ENCODE measurements at places on chromosomes 1 and 21.

- no peak for DNase-seq
These were observed 7.3 kb downstream of the IER5 start for GRCh38 chr1:181095763-181096184.

DNA sequence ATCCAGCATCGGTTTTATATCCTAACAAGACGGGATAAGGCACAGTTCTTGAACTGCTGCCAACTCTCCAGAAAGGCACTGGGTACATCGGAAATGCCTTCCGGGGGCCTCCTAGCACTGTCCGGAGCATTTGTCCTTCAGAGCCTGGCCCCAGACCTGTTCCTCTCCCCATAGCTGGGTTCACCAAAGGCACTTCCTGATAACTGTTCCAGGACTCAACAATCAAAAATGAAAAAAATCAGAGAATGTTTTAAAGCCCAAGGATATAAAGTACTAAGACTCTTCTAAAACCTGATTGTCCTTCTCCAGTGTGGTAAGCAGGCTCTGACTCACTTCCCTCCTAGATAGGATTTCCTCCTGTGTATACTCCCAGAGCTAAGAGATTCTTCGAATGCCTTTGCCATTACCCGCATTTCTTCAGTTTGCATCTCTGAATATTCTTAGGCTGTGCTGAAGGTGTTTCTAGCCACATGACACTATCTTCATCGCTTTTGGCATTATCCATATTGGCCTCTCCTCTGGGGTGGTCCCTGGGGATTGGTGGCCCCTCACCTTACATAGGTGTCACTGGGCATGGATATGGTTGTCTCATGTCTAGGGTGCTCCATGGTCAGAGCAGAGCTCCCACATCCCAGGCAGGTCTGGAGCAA is 112.9 kb downstream of the ZBTB18 start:
- DNase-seq, result peak; percentile 34

- no peak for DNase-seq
These were observed 635.2 kb downstream of the SMYD3 start for GRCh38 chr1:245871915-245872314.

- DNase-seq, result no peak
These were observed 13.9 kb upstream of the FYB2 start for GRCh38 chr1:56833088-56833487.

DNA sequence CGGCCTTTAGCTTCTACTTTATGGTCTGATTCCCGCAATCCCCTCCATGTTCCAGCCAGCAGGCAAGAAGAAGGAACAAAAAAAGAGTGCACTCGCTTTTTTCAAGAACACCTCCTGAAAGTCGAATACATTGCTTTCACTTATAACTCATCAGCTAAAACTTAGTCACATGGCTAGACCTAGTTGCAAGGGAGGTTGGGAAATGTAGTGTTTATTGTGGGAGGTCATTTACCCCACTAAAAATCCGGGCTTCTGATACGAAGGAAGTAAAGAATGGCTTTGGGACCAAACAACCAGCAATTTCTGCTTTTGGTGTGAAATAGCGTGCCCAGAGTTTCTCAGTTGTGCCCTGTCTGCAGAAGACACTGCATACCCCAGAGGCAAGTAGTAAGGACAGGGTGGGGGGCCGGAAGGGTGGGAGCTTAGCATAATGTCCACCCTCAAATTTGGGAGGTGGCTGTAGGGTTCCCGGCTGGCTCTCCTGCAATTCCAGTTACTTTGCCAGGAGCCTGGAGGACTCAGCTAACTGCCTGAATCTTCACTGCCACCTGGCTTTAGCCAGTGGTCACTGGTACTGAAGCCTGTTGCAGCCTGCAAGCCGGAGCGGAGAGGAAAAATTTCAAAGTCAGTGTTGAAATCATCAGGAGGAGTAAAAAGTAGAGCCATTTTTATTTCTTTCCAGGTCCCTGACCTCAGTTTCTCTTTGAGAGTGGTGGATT is 57.7 kb upstream of the F3 start:
- no peak for DNase-seq

DNA sequence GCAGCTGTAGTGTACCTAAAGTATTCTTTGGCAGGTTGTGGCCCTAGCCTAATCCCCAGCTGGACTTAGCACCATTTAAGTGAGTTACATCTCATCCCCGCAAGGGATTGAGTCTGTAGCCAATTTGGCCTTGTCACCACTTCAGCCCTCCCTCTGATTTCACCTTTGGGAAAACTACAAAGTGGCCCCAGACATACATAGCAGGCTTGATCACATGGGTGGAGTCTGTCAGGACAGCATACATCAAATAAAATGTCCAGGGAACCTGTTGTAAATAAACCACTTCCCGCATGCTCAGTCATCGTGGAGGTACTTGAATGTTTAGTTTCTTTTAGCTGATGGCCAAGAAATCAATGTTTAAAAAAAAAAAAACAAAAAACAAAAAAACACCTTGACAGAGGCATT is 142.5 kb downstream of the DHRS3 start:
- peak; percentile 63 for DNase-seq

- no peak for DNase-seq
These were observed 177.0 kb downstream of the HS2ST1 start for GRCh38 chr1:87091425-87091824.

GRCh38 chr1:184075055-184076029 is 23.8 kb downstream of the TSEN15 start:
- DNase-seq, result no peak

- DNase-seq, result no peak
These were observed 50.4 kb downstream of the RHOU start for GRCh38 chr1:228785366-228786330.

DNA sequence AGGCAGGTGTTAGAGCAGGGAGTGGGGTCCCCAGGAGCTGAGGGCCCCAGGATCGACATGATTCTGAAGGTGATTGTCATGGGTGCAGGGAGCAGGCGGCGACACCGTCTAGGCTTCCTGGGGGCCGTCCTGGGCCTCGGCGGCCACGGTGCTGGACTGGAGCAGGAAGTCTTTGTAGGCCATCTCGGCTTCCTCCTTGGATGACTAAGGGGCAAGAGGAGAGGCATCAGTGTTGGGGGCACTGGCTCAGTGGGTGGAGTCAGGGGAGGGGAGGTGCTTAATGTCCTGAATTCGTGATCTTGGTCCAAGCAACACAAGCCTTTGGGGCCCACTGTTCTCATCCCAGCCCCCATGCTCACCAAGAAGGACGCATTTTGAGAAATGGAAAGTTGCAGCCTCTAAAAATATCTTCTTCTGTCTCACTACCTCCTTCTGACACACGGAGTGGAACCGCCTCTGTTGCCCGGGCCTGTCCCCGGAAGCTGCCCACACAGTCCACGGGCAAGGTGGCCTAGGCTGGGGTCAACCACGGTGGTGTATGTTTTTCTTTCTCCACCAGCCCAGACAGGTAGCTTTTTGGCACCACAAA is 8.6 kb upstream of the FCMR start:
- no peak for DNase-seq

DNA sequence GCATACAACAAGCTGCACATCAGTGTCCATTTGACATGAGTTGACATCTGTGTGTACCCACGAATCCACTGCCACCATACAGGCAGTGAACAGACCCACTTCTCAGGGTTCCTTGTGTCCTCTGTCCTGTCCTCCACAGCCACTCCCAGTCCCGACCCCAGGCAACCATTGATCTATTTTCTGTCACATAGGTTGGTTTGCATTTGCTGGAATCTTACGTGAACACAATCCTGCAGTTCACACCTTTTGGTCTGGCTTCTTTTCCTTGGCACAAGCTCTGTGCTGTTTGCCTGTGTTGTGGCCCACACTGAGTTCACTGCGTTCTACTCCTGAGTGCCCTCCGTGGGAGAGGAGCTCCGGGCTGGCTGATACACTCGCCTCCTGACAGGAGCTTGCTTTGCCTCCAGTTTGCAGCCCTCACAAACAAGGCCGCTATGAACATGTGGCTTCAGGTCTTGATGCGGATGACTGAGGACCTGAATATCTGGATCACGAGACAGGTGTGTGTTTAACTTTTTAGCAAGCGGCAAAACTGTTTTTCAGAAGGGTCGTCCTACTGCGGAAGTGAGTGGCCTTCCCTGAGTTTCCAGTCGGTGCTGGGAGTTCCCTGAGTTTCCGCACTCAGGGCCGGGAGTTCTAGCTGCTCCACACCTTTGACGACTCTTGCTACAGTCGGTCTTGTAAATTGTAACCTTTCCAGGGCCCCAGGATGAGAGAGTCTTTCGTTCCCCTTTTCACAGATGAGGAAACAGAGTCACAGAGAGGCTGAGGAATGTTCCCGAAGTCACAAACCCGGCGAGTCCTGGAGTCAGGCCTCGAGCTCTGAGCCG is 13.0 kb upstream of the COL18A1 start:
- DNase-seq, result peak; percentile 10

DNA sequence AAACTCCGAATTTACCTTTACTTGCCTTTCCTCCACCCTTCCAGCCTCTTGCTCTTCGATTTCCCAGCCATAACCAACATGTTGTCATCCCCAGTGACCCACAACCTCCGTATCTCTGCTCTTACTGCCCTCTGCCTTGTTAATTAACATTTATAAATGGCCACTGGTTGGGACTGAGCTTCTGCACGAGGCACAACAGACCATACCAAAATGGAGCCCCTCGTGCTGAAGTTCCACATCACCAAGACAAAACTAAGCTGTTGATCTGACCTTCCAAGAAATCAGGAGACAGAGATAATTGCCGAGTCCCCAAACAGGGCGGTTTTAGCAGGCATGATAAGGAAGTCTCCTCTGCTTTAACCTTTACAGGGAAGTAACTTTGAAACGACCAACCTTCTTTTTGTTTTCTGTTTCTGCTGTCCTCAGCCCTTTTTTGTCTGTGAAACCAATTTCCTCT is 71.9 kb downstream of the NMNAT2 start:
- DNase-seq, result no peak

DNA sequence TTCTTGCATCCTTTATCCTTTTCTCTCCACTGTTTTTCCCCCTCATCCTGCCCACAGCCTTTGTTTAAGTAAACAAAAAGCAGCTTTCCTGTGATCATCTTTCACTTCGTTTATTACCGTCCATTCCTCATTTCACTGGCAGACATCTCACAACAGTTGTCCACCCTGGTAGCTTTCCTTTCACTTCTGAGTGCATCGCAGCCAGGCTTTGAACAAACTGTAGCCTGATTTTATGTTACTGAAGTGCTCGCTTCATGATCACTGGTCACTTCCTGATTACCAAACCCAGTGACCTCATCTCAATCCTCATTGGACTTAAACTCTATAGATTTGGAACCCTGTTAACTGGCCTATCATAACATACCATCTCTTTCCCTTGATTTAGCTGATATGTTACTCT is 67.7 kb downstream of the SDCCAG8 start:
- no peak for DNase-seq

DNA sequence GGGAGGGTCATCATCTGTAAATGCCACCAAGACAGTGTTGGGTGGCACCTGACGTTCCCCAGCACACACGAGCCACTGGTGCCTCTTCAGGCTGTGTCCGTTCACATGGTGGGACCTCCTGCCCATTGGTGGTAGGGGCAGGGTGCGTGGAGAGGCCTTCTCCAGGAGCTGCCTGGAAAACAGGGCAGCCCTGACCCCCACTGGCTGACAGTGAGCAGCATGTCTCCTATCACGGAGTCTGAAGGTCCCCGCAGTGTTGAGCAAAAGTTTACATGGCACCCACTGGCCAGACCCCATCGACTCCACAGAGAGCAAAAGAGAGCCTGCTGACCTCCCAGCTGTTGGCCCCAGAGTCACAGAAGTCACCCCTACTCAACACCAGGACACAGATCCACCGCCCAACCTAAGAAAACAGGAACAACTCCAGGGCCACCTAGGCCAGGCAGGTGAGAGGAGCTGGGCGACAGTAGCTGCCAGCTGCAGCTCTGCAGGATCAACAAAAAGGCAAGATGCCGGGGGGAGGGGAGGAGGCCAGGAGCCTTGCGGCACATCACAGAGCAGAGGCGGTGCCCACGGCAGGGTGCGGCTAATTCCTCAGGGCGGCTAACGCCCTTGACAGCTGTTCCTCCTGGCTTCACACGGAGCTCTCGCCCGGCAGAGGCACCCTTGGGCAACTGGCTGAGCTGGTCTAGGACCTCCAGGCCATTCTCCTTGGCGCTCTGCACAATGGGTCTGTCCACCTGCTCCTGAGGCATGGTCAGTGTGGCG is 14.4 kb upstream of the IFI6 start:
- no peak for DNase-seq

GRCh38 chr1:168554603-168555483 is 11.0 kb upstream of the XCL2 start:
- no peak for DNase-seq

DNA sequence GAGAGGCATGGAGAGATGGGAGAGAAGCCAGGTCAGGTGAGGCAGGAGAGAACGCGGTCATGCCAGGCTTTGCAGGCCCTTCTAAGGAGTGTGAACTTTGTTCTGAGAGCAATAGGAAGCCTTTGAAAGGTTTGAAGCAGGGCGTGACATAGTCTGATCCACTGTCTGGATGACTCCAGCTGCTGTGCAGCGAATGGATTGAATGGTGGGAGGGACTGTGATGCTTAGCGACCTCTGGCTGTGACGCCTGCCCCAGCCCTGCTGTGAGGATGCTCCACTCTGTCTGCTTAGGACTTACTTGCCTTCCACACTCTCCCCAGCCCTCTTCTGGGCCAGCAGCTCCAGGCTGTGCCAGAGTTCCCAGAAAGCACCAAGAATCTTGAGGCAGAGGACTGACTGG is 41.8 kb upstream of the POU3F1 start:
- no peak for DNase-seq

DNA sequence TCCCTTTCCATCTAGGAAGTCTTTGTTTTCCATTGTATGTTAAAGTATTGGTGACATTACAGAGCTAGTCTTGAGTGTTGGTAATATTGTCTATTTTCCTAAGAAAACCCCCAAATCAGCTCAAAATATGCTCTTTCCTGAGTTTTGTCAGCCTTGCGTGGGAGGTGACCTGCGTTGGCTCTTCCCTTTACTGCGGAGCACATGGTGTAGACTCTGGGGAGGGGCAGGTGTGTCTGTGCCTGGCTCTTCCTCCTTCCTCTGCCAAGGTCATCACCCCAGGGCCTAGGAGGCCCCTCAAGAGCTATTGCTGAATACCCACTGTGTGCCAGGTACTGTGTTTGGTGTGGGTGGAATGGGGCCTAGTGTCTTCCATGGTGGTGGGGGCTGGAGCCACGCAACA is 33.4 kb downstream of the CACNA1E start:
- no peak for DNase-seq

- peak; percentile 33 for DNase-seq
These were observed 49.7 kb upstream of the LMO4 start for GRCh38 chr1:87278825-87279535.

GRCh38 chr21:44758781-44759627 is 42.6 kb downstream of the UBE2G2 start:
- DNase-seq, result no peak
